ENCODE measurements at places on chromosomes 2 and 18.

GRCh38 chr2:21161832-21162614 is 38.3 kb downstream of the TDRD15 start:
- DNase-seq = no peak

DNA sequence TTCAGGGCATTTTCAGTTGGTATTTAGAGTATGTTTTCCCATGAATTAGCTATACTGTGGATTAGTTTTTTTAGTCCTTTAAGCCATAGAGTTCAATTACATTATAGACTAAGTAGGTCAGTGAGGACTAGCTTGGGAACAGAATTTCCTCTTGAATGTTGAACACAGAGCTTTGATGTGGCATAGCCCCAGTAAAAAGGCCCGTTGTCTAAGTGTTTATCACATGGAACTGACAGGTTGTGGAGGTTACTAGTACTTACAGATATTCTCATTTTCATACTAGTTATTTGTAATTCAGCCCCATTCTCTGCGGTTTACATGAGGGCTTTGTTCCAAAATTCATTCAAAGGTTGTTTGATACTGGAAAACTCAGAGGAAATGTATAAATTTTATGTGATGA is 6.2 kb downstream of the INSIG2 start:
- DNase-seq = no peak

- DNase-seq = no peak
Measured at GRCh38 chr2:96114546-96114902, 1.8 kb downstream of the ADRA2B start.

DNA sequence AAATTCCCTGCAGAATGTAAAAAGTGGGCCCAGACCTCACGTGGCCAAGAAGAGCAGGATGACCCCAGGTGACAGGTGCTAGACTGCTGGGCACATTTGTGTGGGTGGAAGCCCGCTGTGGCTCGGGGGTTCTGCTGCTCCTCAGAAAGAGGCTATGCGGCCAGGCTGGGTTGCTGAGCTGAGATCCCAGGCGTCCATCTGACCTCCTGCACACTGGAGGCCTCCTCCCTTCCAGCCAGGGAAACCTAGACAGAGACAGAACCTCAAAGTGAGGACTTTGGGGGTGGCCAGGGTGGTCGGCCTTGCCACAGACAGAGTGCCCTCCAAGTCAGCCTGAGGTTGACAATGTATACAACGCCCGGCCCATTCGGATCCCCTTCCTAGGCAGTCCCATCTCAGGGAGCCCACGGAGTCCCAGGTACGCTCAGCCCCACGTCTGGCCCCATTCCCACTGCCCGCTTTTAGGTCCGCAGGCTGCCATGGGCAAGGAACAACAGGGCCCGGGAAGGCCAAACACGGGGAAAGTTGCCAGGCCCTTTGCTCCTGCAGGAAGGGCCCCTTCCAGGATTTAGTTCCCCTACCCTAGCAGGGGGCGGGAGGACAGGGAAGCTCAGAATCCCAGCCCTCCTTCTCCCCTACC is 75.6 kb downstream of the KIAA2012 start:
- DNase-seq = no peak

DNA sequence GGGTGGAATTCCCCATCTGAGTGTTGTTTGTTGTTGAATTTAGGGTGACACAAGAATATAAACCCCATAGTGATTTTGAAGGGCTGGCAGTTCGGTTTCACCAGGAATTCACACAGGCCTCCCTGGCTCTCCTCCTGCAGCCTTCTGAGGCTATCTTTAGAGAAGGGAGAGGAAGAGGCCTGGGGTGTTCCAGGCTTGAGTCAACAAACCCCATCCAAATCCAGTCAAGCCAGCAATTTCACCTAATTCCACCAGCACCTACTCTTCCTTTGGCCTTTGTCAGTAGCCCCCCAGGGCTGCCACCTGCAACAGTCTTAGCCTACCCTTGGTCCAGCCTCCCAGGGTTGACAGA is 32.0 kb downstream of the MARCHF4 start:
- DNase-seq = no peak

GRCh38 chr2:231691251-231691772 is 17.0 kb upstream of the PTMA start:
- no peak for DNase-seq

DNA sequence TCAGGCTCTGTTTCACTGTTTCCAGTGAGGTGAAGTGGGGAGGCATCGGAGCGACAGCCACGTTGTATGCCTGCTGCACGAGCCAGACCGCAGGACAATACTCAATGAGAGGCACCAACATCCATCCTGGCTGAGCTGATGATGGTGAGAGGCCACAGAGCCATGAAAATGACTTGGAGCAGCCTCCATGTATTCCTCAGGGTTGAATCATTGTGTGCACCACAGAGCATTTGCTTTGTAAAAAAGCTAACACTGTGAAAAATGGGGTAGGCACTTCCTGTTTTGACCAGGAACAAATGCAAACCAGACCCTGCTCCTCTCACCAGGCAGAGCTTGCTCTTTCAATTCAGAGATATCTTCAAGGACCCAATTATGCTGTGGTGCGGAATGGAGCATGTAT is 87.2 kb downstream of the LPIN1 start:
- DNase-seq = no peak

- no peak for DNase-seq
Measured at GRCh38 chr2:73931531-73932500, 5.1 kb downstream of the DGUOK start.

DNA sequence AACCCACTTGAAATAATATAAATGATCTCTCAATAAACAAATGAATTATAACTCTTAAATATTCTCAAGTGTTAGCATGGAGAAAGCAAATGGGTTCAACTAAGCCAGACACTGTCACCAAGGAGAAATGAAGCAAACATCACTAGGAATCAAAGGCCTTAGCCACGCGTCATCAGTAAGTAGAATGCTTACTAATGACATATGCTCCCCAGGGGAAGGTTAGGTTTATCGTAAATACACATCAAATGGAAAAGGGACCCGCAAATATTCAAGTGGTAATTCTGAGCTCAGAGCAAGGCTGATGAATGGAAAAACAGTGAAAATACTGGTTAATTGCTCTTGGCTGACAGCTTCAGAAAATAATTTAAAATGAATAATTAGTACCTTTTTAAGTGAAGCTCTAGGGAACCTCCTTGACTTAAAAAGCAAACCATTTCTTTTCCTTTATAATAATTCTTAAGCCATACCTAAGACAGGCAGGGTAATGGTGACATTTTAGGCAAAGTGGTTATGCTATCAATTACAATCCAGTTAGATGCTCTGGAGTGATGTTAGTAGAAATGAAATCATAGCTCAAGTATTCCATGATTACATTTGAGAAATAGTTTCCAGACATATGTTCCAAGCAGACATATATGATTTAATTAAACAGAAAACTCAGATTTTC is 101.5 kb downstream of the ALPK2 start:
- no peak for DNase-seq

GRCh38 chr2:223588251-223588650 is 13.9 kb downstream of the SCG2 start:
- DNase-seq = no peak

DNA sequence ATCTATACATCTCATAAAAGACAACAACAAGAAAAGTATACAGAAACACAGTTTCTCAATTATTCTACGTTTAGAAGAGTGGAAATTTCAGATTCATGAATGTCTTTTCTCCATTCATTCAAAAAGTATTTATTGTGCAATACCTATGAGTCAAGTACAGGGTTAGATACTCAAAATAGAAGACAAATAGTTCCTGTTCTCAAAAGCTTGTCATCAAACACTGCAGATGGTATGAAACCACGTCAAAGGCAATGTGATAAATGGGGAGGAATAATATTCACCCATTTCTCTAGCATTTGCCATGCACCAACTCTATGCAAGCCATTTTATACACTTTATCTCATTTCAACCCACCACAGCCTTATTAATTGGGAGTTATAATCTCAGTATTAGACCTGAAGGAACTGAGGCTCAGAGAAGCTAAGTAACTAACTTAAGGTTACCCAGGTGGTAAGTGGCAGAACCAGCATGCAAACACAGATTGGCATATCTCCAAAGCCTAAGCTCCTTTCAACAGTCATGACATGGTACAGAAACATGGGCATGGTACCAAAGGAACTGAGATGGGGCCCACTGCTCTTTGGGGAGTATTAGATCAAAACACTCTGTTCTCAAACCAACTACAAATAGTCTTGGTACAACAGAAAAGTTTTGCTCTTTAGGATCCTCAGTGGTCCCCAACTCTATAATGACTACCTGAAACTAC is 67.2 kb upstream of the NPAS2 start:
- no peak for DNase-seq

DNA sequence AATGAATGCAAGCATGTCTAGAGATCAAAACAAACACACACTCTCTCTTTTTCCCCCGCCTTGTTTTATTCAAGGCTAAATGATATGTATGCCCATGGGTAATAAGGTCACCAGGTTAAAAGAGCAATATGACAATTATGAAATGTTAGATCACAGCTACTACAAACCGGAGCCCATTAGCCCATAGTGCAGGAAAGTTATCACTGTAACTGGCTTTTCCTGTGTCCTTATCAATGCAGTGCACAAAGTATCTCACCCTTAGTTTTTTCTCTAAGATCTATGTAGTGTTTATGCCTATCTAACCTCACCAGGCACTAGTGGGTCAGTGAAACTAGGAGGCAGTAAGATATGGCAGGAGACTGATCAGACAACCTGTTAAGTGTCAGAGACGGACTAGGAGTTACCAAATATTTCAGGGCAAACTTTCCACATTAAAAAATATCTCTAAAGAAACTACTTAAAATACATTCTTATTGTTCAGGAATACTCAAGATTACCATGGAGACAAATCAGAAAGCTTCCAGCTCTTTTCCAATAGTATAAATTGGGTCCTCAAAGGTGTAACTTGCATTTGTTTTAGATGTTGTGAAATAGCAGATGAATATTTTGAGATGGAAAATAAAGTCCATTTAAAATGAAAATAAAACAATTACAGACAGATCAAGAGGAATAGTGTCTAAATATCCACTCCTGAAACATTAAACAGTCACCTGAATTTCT is 282.2 kb downstream of the EXOC6B start:
- DNase-seq = no peak

GRCh38 chr2:27929916-27930486 is 39.5 kb downstream of the BABAM2 start:
- DNase-seq = no peak

DNA sequence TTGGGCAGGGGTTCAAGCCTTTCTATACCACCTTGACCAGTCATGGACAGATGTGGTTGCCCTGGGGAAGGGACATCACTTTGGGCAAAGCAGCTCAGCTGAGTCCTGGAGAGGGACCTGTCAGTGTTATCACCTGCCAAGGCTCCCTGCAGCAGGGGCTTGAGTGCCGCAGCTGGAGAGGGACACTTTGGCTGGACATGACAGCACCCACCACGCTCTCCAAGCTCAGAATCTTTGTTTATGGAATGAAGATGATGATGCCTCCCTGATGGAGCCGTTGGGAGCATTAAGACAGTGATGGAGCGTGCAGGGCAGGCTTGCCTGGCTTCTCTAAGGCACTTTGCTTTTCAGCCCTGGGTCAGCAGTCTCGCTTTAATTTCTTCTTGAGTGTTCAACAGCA is 4.3 kb upstream of the TFCP2L1 start:
- no peak for DNase-seq

GRCh38 chr2:70161069-70161534 is 29.7 kb downstream of the C2orf42 start:
- DNase-seq = no peak

Data from effector CD4-positive, alpha-beta T cell (primary cell).